ENCODE measurements at places on chromosomes 11 and 22.

GRCh38 chr11:2688381-2689231, 11.2 kb downstream of the KCNQ1OT1 start:
- DNase-seq: no peak

DNA sequence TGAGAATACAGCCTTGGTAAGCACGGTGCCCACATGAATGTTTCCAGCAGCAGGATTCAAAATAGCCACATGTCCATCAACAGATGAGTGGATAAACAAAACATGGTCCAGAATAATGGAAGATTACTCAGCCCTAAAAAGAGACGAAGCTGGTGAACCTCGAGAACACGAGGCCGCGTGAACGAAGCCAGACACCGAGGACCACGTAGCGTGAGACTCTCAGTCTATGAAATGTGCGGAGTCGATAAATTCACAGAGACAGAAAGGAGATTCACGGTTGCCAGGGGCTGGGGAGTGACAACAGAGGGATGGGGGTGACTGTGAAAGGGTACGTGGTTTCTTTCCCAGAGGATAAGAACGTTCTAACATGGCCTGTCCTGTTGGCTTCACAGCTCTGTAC, 2.9 kb upstream of the ASCL2 start:
- DNase-seq: no peak

DNA sequence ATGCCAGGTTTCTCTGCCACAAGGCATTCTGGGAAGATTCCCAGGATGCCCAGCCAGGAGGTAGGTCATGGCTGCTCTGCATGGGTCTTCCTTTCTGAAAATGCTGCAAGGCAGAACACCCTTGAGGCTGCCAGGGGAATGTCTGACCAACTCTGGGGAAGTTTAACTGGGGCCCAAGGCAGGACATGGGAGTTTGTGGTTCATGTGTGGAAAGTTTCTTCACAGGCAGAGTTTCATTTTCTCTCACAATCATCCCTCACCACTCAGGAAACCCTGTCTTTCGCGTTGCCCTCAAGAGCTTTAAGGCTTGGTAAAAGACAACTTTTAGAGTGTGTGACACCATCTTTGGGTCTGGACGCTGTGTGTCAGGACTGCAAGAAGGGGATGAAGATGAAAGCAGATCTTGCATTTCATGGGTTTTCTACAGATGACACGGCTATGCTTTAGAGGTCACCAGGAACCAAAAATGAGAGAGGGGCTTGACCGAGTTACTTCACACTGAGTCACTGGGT, 133.5 kb downstream of the CD44 start:
- peak; percentile 59 for DNase-seq

- no peak for DNase-seq
Measured at GRCh38 chr11:77040401-77040777, 6.2 kb downstream of the B3GNT6 start.

DNA sequence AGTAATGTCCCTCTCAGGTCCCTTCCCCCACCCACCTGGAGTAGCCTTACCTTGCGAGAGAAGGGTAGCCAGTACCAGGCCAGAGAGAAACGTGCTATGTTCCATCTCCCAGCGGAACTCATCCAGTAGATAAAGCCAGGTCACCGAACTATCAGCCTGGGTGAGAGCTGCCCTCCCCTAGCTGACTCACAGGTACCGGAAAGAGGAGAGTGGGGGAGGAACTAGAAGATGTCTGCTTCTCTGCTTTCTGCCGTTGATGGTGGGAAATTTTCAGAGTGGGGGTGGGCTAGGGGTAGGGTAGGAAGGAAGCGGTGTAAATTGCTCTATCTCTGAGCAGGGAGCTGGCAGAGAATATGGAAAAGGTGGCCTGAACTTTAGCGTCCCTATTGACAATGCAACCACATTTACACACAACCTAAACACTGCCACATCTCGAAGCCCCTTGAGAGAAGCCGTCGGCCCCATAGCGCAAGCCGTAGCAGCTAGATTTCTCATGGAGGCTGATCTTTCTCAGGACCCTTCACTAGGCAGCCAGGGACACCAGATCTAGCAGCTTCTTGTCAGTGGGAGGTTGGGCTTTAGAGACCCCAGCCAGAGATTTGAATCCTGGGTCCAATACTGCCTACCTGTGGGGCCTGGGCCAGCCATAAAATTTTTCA, at the start of gene CD3D:
TSS of gene CD3D (minus strand) at position 203 of the 659 bp plus-strand sequence. CDS start at position 105, 98 bp downstream.
- DNase-seq: peak; percentile 59

GRCh38 chr11:78784321-78785061, 209.8 kb upstream of the NARS2 start:
- no peak for DNase-seq

DNA sequence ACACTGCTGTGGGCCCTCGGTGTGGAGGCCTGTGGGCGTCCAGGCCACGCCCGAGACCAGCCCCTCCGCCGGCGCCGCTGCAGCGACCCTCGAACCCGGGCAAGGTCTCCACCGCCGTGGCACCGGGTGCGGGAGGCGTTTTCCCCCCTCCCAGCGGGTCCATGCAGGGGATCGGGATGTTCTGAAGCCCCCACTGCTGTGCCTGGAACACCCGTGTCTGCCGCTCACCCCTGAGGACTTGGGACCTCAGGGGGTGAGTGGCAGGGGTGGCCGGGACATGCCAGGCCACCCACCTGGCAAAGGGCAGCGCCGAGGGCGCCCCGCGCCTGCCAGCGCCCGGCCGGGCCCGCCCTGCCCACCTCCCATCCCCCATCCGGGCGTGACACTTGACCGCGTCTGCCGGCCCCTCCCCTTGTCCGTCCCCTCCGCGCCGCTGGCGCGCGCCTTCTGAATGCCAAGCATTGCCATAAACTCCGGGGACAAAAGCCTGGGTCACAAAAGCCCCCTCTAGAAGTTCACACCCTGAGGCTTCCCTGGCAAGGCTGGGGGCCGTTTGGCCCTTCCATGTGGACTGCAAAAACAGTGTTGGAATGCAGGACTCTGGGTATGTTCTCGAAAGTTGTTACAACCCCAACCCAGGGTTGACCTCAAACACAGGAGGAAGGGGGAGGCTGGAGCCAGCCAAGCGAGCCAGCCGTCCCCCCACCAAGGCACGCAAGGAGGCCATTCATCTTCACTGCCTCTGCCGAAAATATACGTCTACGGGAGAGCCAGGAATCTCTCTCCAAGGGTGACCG, 819 bp upstream of the KCNQ1OT1 start:
- peak; percentile 46 for DNase-seq

- DNase-seq: no peak
Measured at GRCh38 chr11:83599066-83599465, 312.9 kb upstream of the CCDC90B start.

- no peak for DNase-seq
Measured at GRCh38 chr11:111694851-111695250, 71.3 kb downstream of the PPP2R1B start.

DNA sequence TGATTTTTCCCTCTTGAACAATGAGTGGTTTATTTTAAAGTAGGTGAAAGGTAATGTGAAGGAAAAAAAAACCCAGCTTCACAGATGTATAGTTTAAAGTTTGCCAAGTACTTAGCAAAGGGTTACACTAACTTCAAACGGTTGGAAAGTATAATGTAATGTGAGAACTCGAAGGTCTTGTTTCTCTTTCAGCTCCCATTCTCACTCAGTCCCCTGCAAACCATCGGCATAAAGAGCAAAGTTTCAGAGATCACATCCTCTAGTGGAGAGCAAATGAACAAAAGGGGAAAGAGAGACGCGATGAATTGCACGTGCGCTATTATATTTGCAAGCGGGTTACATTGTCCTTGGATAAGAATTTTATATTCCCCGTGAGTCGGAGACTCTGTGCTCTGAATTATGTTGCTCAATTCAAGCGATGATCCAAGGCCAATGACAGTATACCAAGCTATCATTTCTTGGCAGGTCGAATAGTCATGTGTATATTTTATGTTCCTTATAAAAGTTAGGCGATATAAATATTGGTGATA, 37.6 kb upstream of the BIRC3 start:
- DNase-seq: no peak

- no peak for DNase-seq
Measured at GRCh38 chr11:75427181-75427580, 5.8 kb downstream of the KLHL35 start.
